ENCODE measurements at places on chromosomes 12 and 14.

GRCh38 chr14:53306267-53306721, 153.2 kb upstream of the DDHD1 start:
- peak; percentile 73 for DNase-seq

- no peak for DNase-seq
Observed at GRCh38 chr14:73804636-73805035, 47.0 kb upstream of the PTGR2 start.

DNA sequence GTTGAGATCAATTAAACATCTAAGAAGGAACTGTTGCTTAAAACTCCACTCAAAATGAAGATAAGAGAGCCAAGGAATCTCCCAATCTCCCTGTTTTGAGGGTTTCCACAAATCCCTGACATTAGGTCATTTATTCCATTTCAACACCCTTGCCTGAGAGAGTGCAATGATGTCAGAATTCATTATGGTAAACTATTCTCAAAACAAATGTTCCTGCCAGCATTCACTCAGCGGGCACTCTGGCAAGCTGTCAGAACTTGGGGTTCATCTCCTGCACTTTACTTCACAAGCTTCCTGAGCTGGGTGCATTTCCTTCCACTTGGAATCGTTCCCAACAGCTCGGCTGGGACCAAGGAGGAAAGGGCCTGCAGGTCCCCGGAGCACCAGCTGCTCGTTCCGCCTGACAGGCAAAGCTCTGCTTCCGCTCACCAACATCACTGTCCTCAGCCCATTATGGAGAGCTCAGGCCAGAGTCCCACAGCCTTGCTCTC, 117.8 kb downstream of the TTC7B start:
- peak; percentile 80 for DNase-seq

DNA sequence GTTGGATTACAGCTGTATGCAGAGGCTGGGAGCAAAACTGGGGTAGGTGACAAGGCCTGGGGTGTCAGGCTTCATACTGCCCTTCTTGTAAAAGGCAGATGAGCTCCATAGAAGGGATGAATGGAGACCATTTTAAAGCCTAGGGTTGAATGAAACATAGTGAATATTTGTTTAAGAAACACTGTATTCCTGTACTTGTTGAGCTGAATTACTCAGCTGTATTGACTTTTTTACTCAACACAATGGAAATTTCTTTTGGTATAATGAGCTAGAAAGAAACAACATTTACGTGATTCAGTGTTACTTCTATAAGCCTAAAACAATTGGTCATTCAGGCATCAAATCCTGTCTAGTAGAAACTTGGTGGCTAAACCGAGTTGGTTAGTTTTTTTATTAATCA, 14.1 kb downstream of the ATP6V0A2 start:
- DNase-seq: no peak

GRCh38 chr12:94333396-94333795, 126.3 kb downstream of the CEP83 start:
- no peak for DNase-seq

DNA sequence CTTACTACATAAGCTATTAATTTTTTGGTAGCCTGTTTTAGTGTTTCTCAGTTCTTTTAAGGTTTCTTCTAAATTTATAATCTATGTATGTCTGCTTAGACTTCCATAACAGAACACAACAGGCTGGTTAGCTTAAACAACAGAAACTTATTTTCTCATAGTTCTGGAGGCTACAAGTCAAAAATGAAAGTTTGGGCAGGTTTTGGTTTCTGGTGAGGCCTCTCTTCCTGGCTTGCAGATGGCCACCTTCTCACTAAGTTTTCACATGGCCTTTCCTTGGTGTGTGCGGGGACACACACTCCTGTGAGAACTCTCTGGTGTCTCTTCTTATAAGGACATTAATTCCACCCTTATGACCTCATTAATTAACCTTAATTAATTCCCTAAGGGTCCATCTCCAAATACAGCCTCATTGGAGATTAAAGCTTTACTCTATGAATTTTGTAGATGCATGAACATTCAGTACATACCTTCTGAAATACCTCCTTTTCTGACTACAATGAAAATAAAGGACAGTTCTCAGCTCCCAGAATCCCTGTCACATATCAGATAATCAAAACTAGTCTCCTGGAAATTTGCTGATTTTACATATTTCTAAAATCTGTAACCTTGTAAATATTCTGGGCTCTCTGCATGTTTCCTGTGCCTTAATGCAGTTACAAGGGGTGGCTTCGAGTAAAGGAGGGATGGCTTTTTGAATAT, 23.2 kb upstream of the BMAL2 start:
- no peak for DNase-seq

- DNase-seq: no peak
Observed at GRCh38 chr12:75984577-75985182, 46.9 kb downstream of the PHLDA1 start.
